Occipital lobe (tissue), 3 donors: ENCODE measurements at places on chromosomes 12 and 14. TPM values are rescaled to one million over a fixed set of nuclear protein-coding genes. Genes with fewer than 3 reads are reported as not detected.

DBX2 gene
- total RNA-seq: 1.6 TPM

ENDOU gene
- not detected for total RNA-seq

WIF1 gene
- 4.1 TPM for total RNA-seq

PDZRN4 gene
- total RNA-seq: 48.7 TPM

KRT3 gene
- total RNA-seq: not detected

LUM gene
- total RNA-seq: 20.1 TPM

TIMELESS gene
- 10.9 TPM for total RNA-seq

POTEG gene
- not detected for total RNA-seq

SERPINA9 gene
- not detected for total RNA-seq

GRCh38 chr12:122124370-122124769, 45.8 kb downstream of the MLXIP start:
- no peak for DNase-seq

GRCh38 chr12:2482938-2483660, 311.7 kb upstream of the FKBP4 start:
- no peak for DNase-seq

- DNase-seq: no peak
These were observed 244.0 kb downstream of the SNAPC1 start for GRCh38 chr14:62006116-62006731.

- no peak for DNase-seq
These were observed 331.8 kb downstream of the ZFP36L1 start for GRCh38 chr14:68461086-68461485.

DNA sequence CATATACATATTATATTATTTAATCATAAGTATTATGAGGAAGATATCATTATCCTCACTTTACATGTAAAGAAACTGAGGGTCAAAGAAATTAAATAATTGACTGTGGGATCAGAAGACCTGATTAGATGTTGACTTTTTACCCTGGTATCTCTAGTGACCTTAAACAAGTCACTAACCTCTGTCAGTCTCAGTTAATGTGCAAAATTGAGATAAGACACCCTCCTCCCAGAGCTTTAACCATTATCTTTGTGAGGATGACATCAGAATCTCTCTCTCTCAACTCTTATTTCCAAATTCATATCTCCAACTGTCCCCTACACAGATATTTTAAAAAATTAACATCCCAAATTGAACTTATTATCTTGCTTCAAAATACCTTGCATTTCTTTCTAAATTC, 177.8 kb downstream of the KLHL28 start:
- DNase-seq: no peak

- DNase-seq: no peak
These were observed 28.1 kb upstream of the PRICKLE1 start for GRCh38 chr12:42617622-42618021.

- peak; percentile 57 for DNase-seq
These were observed 65.6 kb upstream of the DLK1 start for GRCh38 chr14:100660882-100661635.

GRCh38 chr14:53231171-53231570, 78.0 kb upstream of the DDHD1 start:
- no peak for DNase-seq

DNA sequence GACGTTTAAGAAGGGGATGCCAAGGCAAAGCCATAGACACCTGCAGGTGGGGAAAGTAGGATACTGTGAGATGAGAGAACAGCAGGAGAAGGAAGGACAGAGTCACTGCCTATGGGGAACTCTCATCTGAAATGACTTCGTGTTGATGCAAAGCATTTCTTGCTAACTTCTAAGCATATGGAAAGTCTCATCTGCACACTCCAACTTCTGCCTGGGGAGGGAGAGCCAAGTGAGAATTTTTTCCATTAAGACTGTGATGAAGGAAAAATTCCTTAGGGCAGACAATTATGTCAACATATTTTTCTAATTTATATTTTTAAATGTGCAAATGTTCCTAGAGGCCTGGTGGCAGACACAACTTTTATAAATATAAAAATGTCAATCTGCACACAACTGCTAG, 115.3 kb downstream of the IPO8 start:
- DNase-seq: no peak

DNA sequence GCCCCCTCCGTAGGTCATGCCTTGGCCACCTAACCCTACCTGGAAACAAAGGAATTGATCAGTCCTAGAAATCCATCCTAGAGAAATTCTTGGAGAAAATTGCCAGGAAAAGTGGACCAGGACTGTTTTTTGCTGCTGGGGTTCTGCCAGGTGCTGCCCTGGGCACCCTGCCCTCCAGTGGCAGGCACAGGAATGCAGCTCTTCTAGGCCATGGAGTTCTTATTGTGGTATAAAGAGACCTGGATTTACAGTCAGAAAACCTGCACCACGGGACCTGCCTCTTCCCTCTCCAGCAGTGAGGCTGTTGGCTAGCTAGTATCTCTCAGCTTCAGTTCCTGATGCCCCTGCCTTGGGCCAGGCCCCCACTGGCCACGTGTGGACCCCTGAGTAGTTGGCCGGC, 59.7 kb downstream of the SLC24A4 start:
- DNase-seq: no peak

DNA sequence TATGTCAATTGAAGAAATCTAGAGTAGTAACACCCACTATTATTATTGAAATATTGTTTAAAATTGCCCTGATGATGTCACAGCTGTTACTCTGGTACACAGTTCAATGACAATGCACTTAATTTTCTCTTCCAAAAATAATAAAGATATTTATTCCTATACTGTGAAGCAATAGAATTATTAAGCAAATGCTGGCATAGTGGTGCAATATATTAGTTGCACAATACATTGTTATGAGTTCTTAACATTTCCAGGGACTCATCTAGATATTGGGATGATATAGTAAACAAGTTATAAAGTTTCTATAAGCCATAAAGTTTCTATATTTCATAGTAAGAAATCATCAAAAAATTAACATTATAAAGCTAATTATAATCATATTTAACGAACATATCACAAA, 897.8 kb downstream of the LRFN5 start:
- no peak for DNase-seq
